ENCODE measurements at places on chromosomes 2 and 18. TPM values are rescaled to one million over a fixed set of nuclear protein-coding genes. Genes with fewer than 3 reads are reported as not detected.

DNA sequence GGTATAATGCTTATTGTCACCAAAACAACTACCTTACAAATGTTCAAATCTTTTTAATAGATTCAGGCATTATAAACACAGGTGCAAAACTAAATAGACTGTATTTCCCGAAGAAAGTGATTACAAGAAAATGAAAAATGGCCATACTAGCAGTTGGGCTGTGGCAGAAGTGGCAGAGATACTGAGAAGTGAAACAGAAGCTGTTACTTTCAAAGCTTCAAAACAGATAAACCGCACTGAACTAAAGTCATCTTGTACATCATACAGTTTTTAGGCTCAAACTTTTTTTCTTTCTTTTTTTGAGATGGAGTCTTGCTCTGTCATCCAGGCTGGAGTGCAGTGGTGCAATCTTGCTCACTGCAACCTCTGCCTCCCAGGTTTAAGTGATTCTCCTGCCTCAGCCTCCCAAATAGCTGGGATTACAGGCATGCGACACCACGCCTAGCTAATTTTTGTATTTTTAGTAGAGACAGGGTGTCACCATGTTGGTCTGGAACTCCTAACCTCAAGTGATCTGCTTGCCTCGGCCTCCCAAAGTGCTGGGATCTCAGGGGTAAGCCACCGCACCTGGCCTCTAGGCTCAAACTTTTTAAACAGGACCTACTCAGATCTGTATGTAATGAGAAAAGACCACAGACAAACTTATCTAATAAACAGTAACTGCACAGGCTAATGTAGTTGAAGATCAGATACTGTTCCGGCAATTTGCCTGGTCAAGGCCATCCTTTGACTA, 77.9 kb upstream of the SATB2 start:
- DNase-seq = no peak

DNA sequence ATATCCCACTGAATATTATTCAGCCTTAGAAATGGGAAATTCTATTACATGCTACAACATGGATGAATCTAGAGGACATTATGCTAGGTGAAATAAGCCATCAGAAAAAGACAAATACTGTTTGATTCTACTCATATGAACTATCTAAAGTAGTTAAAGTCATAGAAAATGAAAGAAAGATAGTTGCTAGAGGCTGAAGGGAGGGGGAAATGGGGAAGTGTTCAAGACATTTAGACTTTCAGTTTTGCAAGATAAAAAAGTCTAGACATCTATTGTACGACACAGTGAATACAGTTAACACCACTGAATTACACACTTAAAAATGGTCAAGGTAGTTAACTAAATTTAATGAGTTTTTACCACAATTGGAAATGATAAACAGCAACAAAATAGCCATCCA, 835.9 kb upstream of the CHAC2 start:
- DNase-seq = no peak

CBLN2 gene
- not detected for total RNA-seq

CCDC74A gene
- total RNA-seq = 3.2 TPM

DYNAP gene
- not detected for total RNA-seq

IL36B gene
- not detected for total RNA-seq

DNA sequence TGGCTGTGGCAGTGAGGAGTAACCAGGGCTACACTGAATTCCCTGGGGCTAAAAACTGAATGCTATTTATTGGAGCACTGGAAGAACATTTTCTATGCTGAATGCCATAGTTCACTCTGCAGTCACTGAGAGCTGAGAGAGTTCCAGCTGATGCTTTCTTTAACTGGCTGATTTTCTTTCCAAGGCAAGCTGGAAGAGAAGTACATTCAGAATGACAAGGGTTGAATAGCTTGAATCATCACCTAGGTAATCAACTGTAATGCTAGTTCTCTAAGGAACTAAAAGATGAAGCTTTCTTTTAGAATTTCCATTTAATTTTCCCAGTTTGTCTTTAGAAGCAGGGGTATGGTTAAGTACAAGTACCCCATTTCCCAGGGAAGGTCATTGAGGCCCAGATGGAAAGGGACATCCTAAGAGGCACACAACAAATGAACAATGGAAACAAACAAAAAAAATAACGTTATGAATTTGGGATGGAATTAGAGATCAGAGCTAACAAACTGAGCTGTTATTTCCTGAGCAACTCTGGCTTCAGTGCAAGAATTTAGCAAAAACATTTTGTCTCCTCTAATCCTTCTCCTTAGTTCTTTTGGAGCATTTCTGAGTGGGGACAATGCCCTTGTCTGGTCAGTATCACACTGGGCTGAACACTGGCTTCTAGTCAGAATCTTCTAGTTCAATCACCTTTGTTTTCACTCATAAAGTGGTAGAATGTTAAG, 132.8 kb upstream of the REG3A start:
- no peak for DNase-seq

- DNase-seq = no peak
Measured at GRCh38 chr2:165952741-165953211, 800 bp downstream of the TTC21B start.

ABCG8 gene
- total RNA-seq = not detected

DNA sequence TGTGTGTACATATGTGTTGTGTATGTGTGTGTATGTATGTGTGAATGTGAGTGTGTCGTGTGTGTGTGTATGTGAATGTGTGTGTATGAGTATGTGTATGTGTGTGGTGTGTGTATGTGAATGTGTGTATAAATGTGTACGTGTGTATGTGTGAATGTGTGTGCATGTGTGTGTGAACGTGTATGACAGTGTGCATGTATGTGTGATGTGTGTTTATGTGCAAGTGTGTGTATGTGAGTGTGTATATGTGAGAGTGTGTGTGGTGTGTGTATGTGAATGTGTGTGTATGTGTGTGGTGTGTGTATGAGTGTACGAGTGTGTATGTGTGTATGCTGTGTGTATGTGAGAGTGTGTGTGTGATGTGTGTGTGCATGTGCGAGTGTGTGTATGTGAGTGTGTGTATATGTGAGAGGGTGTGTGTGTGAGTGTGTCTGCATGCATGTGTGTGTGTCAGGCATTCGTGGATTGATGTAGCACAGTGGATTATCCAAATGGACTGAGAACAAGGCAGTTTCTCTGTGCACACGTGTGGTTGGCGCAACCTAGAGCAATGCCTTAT, 127.2 kb downstream of the SH3BP4 start:
- no peak for DNase-seq

- no peak for DNase-seq
Measured at GRCh38 chr2:38187541-38188011, 111.6 kb upstream of the CYP1B1 start.

- no peak for DNase-seq
Measured at GRCh38 chr18:44341759-44342158, 338.9 kb upstream of the SETBP1 start.

GRCh38 chr2:165902934-165903333, 50.6 kb downstream of the TTC21B start:
- DNase-seq = no peak

- DNase-seq = no peak
Measured at GRCh38 chr2:44663471-44664073, 277.9 kb upstream of the SIX3 start.

GRCh38 chr2:105397953-105398335, 907 bp downstream of the FHL2 start:
- DNase-seq = no peak

GRCh38 chr2:65666156-65666725, 233.8 kb upstream of the SPRED2 start:
- DNase-seq = no peak

TGFA gene
- total RNA-seq = 0.07 TPM

DNA sequence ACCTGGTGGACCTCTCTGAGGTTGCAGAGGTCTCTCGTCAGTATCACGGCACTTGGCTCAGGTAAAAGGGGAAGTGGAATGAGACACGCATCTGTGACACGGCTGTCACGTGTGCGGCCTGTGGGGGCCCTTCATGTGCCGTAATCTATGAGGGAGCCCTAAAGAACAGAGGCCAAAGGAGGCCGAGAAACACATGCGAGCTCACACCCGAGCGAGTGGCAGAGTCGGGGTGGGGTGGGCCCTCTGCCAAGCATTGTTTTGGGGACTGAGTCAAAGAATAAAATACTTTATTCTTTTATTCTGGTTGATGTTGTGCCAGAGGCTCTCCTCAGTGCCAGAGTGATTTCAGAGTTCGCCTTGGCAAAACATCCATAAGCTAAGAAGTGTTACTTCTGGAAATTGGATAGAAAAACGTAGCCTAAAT, 43.3 kb downstream of the PLB1 start:
- no peak for DNase-seq

DNA sequence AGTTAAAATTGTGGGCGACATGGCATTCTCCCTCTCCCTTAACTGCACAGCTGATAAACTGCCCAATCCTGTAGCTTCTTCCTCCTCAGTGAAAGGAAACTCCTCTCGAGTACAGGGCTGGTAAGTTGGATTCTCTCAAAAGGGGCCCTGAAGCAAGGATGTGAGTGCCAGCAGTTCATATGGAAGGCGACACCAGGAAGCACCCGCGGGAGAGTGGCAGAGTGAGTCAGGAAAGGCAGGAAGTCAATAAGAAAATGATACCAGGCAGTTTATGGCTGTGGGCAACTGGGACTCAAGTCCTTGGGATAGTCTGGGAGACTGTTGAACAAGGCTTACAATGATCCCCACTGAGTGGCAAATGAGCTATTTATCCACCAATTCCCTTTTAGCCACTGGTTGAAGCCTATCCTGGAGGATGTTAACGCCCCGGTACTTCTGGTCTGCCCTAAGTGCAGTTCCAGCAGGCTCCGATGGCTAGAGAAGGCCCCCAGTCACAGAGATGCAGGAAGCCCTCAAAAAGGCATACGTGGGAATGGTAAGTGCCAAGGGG, 34.8 kb downstream of the ABHD3 start:
- no peak for DNase-seq

CHRNA1 gene
- total RNA-seq = not detected

DNA sequence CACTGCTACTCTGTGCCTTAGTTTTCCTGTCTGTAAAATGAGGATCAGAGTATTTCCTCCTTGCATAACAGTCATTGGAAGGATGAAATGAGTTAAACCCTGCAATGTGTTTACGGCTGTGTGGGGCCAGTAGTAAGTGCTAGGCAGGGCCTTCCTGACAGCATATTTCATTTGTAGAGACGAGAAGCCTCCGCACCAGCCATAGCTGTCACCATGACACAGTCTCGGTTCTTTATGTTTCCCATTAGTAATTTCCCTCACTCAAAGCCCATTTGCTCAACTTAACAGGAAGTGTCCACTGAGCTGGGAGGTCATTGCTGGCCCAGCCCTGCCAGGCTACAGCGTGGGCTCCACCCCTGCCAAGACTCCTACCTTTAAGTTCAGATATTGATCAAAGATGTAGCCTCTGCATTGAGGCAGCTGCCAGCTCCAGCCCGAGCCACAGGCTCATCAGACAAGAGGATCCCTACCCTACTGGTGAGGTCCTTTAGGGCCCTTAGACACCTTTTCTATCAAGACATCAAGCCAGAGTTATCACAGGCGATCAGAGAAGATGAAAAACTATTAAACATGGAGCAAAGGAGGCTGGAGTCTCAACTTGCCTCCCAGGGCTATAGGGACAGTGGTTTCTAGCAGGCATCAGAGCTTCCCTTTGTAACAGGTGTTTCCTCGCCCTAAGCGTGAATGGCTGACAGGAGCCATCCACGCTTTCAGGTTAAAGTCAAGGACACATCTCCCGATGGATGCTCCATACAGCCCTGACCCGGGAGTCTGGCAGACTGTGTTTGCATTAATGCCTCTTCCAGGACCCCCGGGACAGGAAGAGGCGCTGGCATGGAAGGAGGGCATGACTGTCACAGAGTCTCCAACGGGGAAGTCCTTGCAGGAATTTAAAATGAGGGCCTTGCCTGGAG, 251.7 kb downstream of the NDUFA10 start:
- DNase-seq = no peak

PLGLB1 gene
- total RNA-seq = 4.7 TPM

- DNase-seq = no peak
Measured at GRCh38 chr2:179886-180285, 83.9 kb downstream of the SH3YL1 start.

DNA sequence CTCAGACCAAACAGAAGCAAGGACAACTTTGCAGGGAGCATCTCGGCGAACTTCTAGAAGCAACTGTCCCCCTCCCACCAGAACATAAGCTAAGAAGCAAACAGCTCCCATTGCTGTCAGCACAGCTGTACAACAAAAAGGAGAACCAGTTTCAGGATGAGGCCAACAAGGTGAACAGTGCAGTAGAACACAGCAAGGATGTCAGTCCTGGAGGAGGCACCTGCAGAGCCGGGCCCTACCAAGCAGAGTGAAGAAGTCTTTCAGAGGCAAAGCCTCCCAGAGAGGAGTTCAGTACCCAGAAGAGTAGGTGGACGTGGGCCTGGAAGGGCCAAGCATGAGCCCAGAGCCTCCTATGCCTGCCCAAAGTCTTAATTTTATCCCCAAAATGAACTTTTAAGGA, 1.0 kb downstream of the PASK start:
- DNase-seq = no peak

DNA sequence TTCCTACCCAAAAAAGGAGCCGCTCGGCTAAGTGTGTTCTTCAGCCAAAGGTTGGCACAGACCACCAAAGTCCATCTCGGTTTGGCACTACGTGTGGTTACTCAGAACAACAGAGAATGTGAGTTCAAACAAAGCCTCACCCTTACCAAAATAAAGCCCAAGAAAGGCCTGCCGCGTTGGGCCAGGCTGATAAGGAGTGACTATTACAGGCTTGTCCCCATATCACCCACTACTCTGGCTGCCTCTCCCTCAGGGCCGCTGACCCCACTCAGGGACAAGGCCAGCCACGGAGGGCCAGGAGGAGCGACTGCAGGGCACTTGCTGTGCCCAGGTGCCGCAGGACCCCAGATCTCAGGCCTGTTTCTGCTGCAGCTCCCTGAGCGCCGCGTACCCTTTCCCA, 13.8 kb downstream of the HS1BP3 start:
- DNase-seq = no peak

DNA sequence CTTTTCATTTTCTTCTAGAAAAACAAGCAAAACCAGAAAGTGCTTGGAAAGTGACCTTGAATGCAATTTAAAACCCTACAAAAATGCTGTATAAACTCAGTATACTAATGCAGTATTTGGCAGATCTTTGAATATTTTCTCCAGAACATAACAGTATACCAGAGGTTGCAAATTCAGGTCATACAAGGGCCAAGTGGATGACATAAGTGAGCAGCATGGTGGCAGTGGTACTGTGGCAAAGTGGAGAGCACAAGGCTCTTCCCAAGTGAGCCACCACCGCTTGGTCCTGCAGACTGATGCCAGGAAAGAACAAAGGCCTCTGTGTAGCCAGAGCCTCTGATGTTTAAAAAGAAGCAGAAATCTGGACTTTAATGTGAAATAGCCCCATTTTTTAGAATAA, 33.1 kb downstream of the METTL4 start:
- no peak for DNase-seq

DNA sequence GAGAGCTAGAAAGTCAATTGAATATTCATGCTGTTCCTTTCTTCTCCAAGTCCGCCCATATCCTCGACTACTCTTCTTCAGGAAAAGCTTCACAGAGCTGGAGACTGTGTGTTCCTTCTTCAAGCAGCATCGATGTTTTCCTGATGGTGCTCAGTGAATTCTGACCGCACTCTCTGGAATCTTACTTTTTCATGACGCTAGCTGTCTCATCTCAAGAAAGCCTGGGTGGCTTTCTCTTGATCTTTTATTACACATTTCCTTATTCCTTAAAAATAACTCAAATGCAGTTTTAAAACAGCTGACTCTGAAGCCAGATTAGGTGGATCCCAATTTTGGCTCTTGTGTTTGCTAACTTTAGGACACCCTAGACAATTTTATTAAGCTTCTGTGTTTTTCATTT, 1245.1 kb upstream of the LRRTM1 start:
- no peak for DNase-seq

POTEJ gene
- total RNA-seq = not detected

GRCh38 chr18:68152770-68153169, 562.1 kb downstream of the TMX3 start:
- no peak for DNase-seq

CMPK2 gene
- total RNA-seq = 94.3 TPM

YIPF4 gene
- total RNA-seq = 39.9 TPM

PAPOLG gene
- 20.7 TPM for total RNA-seq

All from activated CD4-positive, alpha-beta T cell treated with anti-CD3 and anti-CD28 coated beads, Interleukin-2, amount 10 ng/mL, durations not matched to agents 7 days and 5 days (primary cell).